ENCODE measurements at places on chromosomes 4 and X.

DNA sequence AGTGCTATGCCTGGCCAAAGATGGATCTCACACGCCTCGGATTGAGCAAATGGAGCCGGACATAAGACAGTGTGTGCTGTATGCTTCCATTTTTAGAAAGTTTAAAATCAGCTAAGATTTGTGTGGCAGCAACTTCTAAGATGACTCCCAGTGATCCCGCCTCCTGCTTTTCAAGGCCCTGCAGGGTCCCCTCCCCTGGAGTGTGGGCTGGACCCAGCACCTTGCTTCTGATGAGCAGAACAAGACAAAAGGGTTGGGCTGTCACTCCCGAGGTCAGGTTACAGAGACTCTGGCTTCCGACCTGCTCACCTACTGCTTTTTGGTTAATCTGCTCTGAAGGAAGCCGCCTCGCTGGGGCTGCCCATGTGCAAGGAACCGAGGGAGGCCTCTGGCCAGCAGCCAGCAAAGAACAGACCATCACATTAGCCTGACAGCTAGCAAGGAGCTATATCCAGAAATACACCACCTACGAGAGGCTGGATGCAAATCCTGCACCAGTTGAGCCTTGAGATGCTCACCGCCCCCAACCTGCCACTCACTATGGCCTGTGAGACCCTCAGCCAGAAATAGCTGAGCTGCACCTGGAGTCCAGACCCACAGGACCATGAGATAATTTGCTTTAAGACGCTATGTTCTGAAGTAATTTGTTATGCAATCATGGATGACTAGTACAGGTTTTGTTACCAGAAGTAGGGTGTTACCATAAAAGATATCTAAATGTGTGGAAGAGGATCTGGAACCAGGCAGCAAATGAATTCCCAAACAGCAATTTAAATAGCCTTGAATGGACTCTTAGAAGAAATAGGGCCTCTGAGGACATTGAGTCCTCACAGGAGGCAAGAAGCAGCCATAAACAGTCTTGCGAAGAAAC, 47.6 kb downstream of the CRMP1 start:
- DNase-seq, result no peak

DNA sequence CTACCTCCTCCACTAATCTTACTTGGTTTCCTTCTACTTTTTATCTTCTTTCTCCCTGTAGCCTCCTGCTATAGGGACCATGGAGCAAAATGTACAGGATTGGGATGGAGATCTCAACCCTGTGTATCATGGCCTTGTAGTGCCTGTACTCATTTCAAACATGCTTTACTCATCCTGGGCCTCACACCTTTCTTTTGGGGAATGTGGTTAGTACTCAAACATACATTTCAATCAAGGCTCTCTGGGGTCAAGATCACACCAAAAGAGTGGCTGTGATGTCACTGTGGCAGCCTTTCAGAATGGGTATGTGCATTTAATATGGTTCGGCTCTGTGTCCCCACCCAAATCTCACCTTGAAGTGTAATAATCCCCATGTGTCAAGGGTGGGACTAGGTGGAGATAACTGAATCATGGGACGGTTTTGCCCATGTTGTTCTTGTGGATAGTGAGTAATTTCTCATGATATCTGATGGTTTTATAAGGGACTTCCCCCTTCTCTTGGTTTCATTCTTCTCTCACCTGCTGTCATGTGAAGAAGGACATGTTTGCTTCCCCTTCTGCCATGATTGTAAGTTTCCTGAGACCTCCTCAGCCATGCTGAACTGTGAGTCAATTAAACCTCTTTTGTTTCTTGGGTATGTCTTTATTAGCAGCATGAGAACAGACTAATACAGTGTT, 205.1 kb downstream of the RASL11B start:
- DNase-seq, result no peak

- DNase-seq, result no peak
Observed at GRCh38 chr4:92163348-92163747, 140.4 kb upstream of the GRID2 start.

DNA sequence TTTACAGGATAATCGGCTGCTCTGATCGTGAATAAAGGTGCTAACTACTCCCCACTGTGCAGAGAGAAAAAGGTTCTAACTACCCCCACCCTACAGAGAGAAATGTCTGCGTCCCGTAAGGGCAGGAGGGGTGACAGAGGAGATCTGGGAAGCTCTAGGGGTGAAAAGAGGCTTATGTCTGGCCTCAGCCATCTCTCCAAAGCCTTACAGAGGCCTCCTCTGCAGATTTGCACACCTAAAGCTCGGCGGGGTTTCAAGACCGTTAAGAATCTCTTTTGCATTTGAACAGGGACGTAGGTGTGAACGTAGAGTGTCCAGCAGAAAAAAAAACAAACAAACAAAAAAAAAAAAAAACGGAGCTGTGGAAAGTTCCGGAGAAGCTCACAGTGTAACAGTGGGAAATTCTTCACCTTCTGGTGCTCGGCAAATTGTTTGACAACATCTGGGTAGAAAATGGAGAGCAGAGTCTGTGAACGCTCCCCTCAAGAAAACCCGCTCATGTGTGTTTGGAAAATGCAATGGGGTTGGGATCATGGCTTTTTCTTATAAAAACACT, 161.0 kb downstream of the SHOX start:
- DNase-seq, result peak; percentile 5

GRCh38 chr4:108193886-108194672, 25.3 kb upstream of the LEF1 start:
- no peak for DNase-seq

DNA sequence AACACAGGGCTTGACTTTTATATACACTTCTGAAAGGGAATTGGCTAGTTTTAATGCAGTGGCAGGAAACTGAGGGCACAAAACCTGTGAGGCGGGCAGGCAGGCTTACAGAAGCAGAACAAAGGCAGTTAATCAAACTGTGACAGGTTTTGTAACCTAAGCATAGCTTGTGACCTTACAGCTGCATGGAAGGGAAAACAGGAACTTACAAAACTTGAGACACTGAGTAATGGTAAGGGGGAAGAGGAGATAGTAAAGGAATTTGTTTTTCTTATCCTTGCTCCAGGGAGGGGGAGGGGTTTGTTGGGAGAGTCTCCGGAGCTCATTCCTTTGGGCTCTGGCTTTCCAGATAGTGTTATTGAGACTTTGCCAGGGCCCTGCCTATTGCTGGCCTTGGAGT, 55.6 kb downstream of the SLITRK4 start:
- no peak for DNase-seq

- no peak for DNase-seq
Observed at GRCh38 chrX:38768079-38768478, 33.2 kb upstream of the MID1IP1 start.

- DNase-seq, result no peak
Observed at GRCh38 chr4:146407669-146408084, 114.1 kb downstream of the SLC10A7 start.

- DNase-seq, result no peak
Observed at GRCh38 chr4:174192943-174193342, 90.5 kb downstream of the FBXO8 start.
